ENCODE measurements at places on chromosomes 16 and 17. TPM values are rescaled to one million over a fixed set of nuclear protein-coding genes. Genes with fewer than 3 reads are reported as not detected.

The TMEM100 gene
- 0.40 TPM for total RNA-seq

The SLC25A10 gene
- total RNA-seq, result 96.9 TPM

DNA sequence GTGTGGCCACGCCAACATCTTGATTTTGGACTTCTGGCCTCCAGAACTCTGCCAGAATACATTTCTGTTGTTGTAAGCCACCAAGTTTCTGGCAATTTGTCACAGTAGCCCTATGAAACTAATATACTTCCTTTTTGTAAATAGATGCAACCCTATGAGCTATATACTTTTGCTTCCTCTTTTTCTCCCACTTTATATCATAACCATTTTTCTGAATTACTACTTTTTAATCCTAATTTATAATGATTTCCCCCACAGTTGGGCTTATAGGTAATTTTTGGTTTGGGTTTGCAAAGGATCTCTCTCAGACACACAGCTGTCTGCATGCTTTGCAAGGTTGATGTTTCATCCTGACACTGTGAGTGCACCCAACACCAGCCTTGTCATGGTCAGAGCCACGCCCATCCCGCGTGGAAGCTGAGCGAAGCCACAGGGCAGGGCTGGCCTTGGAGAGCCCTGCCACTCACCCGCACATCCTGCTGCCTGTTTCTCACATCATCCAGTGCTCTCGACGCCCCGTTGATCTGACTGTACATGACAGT lies 5.8 kb downstream of the TRIM25 start:
- DNase-seq, result peak; percentile 36

- no peak for DNase-seq
Measured at GRCh38 chr16:86850670-86851069, 272.3 kb downstream of the FOXL1 start.

The TNP2 gene
- total RNA-seq, result not detected

DNA sequence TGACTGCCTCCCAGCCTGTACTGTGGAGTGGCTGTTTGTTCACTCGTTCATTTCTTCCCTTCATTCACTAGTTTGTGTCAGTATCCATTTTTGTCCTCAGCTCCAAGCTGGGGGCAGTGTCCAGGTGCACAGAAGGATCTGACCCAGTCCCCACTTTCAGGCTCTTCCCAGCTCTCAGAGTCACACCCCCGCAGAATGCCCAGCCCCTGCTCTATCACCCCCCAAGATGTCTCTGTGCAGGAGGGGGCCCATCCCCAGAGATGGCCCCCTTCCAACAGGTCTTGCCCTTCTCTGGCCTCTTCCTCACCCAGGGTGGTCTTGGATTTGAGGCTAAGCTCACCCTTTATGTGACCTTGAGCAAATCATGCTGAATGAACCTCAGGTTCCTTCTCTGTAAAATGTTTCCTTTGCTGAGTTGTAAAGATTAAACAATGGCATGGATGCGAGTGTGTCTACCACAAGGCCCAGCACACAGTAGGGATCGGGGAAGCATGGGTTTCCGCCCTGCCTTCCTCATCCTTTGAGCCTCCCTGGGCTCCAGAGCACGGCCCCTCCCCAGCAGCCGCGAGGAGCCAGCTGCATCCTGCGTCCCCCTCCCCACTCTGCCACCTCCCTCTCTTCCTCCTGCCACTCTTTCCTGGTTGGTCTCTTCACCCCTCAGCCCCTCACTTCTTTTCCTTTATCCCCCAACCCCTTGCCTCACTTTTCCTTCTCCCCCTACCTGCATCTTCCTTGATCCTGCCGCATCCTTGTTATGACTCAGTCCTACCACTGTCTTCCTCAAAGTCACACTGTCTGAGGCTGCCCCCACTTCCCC lies 2.8 kb downstream of the FBXL19 start:
- DNase-seq, result no peak
